ENCODE measurements at places on chromosomes 11 and 22.

- DNase-seq: no peak
Measured at GRCh38 chr11:121613724-121614123, 161.0 kb upstream of the SORL1-AS1 start.

- DNase-seq: no peak
Measured at GRCh38 chr22:21741790-21742189, 6.2 kb upstream of the YPEL1 start.

DNA sequence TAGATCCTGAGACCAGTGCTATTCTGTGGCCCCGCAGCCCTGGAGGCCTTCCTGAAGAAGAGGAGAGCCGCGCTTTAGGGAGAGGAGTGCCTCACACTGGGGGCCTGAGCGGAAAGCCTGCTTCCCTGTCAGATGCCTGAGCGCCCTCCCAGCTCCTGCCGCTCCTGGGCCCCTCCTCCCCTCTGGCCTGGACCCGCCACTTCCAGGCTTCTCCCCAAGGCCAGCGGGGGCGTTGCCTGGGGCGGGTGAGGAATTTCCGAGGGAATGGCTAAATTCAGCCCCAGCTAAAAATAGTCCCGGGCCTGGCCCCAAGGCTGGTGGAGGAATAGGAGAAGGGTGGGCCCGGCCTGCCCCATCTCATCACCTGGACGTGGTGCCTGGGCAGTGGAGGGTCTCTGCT is 15.4 kb downstream of the ARHGEF17 start:
- DNase-seq: no peak

DNA sequence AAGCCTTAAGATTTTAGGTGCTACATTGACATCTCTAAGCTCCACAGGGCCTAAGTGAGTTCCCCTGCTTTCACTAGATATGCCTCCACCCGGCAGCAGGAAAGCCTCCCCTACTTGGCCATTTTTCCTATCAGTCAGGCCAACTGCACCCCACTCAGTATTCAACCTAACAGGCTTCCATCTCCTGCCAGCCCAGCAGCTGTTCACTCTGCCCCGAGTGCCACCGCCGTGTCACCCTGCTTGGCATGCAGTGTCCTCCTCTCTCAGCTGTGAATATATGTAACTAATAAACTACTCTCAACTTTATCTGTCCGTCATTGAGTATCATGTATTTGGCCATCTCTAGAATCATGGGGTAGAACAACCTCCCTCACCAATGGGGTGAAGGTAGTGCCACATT is 9.0 kb upstream of the OR6M1 start:
- no peak for DNase-seq

DNA sequence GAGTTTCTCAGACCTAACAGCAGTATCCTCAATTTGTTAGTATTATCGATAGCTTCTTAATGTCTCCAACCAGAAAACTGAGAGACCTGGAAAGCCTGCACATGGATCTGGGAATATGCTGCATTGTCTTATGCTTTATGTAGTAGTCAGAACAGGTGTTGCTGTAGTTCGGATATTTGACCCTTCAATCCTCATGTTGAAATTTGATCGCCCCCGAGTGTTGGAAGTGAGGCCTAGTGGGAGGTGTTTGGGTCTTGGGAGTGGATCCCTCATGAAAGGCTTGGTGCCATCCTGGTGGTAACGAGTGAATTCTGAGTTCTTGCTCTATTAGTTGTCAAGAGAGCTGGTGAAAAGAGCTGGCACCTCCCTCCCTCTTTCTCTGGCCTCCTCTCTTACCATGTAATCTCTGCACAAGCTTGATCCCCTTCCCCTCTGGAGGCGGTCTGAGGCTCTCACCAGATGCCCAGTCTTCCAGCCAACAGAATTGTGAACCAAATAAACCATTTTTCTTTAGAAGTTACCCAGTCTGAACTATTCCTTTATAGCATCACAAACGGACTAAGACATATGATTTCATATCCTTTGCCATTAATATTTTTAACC is 227.1 kb downstream of the DDX10 start:
- DNase-seq: no peak

- no peak for DNase-seq
Measured at GRCh38 chr11:116651098-116651736, 121.6 kb downstream of the BUD13 start.

DNA sequence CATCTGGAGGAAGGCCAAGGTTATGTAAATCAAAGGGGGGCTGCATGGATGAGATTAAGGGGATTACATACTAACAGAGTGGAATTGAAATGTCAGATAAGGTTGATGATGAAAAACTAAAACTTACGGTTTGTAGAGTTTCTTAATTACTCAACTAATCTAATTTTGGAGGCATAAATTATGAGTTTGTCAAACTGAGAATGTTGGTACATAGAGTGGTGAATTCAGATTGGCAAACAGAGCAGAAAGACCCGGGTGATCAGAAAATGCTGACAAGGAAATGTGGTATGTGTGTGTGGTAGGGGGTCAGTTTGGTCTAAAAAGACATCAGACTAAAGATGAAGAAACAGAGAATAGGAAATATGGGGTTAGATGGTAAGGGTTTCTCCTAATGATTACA is 11.0 kb downstream of the MS4A6E start:
- DNase-seq: no peak

- no peak for DNase-seq
Measured at GRCh38 chr22:48793949-48794348, 1033.7 kb downstream of the BRD1 start.

GRCh38 chr11:80700386-80700785 is 1259.6 kb upstream of the TENM4 start:
- no peak for DNase-seq

DNA sequence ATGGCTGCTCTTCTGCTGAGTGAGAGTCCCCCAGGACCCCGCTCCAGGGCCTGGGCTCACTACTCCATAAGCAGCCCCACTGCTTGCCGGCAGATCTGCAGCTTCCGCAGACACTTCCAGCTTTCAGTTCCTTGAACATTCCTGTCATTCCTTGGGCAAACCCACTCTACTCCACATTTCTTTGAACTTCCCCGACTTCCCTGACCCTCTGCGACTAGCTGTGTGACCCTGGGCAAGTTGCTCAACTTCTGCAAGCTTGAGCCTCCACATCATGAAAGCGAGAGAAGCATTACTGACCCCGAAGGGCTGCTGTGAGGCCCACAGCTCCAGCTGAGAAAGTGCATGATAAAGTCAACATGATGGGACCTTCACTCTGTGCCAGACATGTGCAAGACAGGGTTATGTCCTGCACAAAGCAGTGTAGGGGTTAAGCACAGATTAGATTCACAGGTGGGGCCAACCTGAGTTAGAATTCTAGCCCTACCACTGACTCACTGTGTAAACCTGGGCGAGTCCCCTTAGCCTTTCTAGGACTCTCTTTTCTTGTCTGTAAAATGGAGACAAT is 51.8 kb downstream of the THAP12 start:
- DNase-seq: no peak

- DNase-seq: no peak
Measured at GRCh38 chr11:610146-610801, 5.5 kb downstream of the IRF7 start.

DNA sequence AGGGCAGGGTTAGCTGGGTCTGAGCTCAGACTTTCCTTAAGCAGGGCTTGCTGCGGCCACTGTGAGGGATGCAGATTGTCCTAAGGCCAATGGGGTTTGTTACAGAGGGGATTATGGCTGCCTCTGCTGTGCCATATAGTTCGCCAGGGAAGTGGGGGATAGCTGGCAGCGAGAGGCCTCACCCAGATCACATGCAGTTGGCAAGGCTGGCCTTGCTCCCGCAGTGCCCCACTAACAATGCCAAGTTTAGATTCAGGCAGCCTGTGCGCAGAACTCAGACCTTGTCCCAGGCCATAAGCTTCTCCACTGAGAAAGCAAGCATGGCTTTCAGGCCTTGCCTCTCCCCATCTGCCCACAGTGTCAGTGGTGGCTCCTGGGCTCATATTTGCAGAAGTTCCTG is 4.7 kb upstream of the APOL2 start:
- DNase-seq: no peak

DNA sequence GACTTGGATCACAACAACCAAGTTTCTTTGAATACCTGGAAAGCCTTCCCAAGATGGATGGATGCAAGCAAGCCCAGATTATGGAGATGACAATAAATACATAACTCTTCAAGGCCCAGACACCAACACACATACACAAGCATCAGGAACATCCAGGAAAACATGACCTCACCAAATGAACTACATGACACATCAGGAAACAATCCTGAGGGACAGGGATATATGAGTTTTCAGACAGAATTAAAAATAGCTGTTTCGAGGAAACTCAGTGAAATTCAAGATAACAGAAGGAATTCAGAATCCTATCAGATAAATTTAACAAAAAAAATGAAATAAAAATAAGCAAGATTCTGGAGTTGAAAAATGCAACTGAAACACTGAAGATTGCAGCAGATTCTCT is 659.4 kb downstream of the METTL15 start:
- no peak for DNase-seq

DNA sequence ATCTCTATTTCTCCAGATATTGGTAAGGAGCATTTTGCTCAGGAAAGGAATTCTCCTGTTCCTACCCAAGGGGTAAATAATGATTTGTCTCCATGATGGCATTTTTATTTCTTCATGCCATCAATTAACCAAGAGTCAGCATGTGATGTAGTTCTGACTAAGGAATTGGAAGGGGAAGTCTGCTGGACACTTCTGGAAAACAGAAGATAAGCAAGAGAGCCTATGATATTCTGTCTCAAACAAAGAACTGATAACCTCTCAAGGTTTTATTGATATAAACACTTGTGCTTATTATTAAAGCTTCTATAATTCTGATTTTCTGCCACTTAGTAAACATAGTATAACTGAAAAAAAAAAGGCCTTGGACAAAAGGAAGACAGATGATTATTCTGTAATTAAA is 673.0 kb upstream of the CHORDC1 start:
- DNase-seq: no peak

GRCh38 chr11:22922672-22923071 is 62.4 kb upstream of the CCDC179 start:
- DNase-seq: no peak

GRCh38 chr11:28726432-28726831 is 618.2 kb downstream of the METTL15 start:
- DNase-seq: no peak

DNA sequence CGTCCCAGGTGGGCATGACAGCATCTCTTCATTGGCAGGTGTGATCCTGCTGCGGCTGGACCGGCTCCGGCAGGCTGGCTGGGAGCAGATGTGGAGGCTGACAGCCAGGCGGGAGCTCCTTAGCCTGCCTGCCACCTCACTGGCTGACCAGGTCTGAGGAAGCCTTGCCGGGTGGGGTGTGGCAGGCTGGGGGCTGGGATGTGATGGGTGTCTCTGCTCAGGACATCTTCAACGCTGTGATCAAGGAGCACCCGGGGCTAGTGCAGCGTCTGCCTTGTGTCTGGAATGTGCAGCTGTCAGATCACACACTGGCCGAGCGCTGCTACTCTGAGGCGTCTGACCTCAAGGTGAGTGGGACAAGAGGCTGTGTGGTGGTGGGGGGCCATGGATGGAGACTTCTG is 3.5 kb downstream of the LARGE2 start:
- DNase-seq: no peak

GRCh38 chr11:130171534-130171933 is 12.0 kb downstream of the ST14 start:
- no peak for DNase-seq

GRCh38 chr11:115630214-115630613 is 126.0 kb upstream of the CADM1 start:
- DNase-seq: no peak

GRCh38 chr22:23385678-23386631 is 194.1 kb downstream of the IGLL1 start:
- DNase-seq: peak; percentile 18

DNA sequence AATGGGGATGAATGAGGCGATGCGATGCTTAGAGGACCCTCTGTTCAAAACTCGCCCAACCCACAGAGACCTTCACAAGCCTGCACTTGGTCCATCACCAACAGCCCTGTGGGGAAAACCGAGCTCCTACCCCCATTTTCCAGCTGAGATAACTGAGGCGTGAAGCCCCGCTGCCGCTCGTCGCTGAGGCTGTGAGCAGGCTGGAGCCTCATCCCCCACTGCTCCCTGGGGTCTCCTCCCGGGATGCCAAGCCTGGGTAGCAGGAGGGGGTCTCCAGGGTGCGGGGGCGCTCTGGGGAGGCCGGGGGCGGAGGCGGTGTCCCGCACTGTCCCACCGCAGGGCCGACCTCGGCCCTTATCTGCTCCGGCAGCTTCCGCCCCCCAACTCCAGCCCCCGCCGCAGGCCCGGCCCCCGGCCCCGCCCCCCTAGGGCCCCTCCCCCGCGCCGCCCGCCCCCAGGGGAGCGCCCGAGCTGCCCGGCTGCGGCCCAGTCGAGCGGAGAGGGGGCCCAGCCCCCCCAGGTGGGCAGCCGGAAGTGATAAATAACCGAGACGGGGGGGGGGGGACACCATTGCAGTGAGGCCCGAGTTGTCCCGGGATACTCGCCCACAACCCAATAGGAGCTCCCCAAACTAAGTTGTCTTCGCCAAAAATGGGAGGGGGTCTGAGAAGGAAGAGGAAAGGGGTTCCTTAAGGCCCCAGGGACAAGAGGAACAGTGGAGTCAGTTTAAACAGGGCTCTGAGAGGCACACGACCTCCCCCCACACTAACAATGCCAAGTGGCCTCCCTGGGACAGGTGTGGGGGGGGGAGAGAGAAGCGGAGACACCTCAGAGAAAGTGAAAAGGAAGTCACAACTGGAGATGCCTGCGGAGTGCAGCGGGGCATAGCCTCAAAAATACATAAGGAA is 8.3 kb upstream of the SLC39A13 start:
- no peak for DNase-seq

DNA sequence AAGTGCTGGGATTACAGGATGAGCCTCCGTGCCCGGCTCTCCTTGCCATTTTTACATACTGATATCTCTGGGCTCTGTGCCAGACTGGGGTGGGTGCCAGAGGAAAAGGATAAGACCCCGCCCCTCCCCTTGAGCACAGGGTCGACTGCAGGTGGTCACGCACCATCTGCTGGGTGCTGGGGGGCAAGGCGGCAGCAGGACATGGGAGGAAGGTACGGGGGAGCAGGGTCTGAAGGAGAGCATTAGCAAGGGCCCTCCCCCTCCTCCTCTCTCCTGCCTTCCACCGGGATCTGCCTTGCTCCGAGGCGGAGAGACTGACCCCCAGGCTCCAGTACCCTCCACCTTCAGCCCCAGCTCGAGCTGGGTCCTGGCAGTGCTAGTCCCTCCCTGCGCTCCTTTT is 9.7 kb upstream of the PGA3 start:
- peak; percentile 20 for DNase-seq

DNA sequence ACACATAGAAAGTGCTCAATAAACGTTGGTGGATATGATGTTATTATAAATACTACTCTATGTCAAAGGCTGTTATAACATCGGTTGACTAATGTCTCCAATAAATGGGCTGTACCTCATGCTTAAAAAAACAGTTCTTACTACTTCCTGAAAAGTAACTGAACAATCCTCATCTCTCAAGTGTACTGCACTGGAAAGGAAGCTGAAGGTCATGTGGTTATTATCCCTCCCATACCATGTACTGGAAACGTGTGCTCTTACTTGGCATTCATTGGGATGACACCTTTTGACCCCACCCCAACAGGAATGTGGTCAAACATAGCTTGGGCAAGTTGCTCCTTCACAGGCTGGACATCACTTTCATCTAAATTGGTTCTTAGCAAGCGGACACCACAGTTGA is 10.6 kb downstream of the RTCB start:
- no peak for DNase-seq
